Activated naive CD4-positive, alpha-beta T cell treated with anti-CD3 and anti-CD28 coated beads, Interleukin-2, amount 50 U/mL, for 72 hours (primary cell): ENCODE measurements at places on chromosomes 1 and 21. TPM values are rescaled to one million over a fixed set of nuclear protein-coding genes. Genes with fewer than 3 reads are reported as not detected.

OR10Z1 gene
- not detected for total RNA-seq

DNA sequence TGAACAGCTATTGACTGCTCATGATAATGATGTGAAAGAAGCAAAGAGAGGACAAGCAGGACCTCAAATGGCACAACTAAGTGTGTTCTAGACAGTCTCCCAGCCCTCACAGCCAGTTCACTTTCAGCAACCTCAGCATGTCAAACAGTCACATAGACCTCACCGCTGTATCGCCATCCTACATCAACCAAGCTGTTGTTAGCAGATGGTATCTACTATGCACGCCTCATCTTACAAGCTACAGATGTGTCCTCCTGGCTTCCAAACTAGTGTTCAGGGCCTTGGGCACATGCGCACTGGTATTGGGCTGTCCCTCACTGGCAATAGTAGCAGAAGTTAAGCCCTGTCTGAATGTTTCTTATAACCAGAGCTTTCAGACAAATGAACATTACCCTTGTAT is 28.4 kb downstream of the EVI5 start:
- DNase-seq: no peak

DNA sequence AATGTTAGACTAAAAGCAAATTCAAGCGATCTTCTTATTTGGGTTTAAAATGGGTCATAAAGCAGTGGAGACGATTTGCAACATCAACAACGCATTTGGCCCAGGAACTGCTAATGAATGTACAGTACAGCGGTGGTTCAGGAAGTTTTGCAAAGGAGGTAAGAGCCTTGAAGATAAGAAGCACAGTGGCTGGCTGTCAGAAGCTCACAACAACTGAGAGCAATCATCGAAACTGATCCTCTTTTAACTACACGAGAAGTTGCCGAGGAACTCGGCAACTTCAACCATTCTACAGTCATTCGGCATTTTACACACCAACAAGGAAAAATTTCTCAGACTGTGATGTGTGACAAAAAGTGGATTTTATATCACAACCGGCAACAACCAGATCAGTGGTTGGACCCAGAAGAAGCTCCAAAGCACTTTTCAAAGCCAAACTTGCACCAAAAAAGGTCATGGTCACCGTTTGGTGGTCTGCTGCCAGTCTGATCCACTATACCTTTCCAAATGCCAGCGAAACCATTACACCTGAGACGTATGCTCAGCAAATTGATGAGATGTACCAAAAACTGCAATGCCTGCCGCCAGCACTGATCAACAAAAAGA is 47.9 kb downstream of the ASH1L start:
- no peak for DNase-seq

S100A7 gene
- not detected for total RNA-seq

DNA sequence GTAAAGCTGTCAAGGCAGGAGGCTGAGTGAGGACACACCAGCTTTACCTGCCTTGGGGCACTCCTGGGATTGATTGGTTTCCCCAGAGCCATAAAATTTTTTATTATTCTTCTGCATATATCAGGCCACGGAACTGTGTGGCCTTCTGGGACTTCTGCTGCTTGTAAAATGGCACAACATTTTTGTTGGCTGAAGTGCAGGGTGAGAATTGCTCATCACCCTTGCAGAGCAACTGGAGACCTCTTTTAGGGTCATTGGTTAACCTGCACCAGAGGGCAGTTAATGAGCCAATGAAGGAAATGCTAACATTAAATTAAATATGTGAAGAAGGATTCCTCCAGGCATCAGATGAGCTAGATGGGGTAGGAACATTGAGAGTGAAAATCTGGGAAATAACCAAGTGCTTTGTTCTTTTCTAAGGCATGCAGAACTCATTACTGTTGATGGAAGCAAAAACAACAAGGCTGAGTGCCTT is 87.7 kb downstream of the LTN1 start:
- no peak for DNase-seq

- no peak for DNase-seq
Observed at GRCh38 chr1:17462669-17463068, 23.2 kb upstream of the RCC2 start.

DNA sequence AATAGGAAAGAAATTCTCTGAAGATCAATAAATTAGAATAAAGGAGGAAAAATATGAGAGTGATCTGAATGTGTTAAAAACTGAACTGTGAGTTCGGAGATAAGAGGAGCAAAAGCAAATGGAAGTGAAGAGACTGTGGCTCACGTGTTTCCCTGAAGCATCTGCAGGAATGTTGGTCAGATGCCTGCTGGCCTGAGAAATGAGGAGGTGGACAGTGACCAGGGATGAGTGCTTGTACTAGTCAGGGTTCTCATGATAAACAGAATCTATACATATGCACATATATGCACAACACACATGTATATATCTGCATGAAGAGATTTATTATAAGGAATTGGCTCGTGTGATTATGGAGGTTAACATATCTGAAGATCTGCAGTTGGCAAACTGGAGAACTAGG is 103.4 kb upstream of the TIAM1 start:
- DNase-seq: no peak

GRCh38 chr1:233759665-233760064 is 144.8 kb upstream of the SLC35F3 start:
- DNase-seq: no peak

- DNase-seq: no peak
Observed at GRCh38 chr1:109579491-109579890, 31.1 kb downstream of the GNAI3 start.

GRCh38 chr1:2428490-2428889 is 16.1 kb upstream of the PEX10 start:
- no peak for DNase-seq

- no peak for DNase-seq
Observed at GRCh38 chr1:235113183-235113917, 15.3 kb downstream of the TOMM20 start.
